WTC11 (cell line): ENCODE measurements at places on chromosomes 7 and 10. TPM values are rescaled to one million over a fixed set of nuclear protein-coding genes. Genes with fewer than 3 reads are reported as not detected.

DNA sequence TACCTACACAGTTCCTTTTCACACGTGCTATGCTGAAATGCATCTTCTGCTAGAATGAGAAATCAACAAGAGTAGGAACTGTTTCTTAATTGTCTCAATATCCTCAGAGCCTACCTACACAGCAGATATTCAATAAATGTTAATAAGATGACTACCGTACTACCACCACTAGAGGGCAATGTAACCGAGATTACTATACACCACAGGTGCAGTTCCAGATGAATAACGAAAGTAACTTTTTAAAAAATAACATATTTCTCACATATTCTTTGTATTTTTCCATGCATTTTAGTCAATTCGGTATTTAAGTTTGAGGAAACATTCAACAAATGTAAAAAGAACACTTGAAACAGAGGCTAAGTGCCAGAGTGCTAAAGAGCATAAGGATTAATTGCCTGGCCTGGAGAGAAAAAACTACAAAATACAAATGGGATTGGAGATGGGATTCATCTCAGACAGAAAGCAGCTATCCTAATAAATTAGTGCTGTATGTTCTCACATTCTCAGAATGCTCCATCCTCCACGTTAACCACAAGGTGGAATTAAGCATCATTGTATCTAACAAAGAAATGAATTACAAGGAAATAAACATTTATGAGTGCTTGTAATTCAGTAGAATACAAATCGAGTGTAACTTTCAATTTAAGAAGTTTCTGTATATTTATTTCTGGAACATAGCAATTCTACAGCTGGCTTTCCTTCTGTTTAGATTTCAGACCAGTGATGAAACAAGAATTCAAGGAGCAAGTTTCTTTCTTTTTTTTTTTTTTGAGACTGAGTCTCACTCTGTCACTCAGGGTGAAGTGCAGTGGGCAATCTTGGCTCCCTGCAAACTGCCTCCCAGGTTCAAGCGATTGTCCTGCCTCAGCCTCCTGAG lies 20.3 kb upstream of the HECTD2 start:
- no peak for DNase-seq
- H3K4me3 ChIP-seq = no peak overlapping the region
- no peaks in the 10 kb centered on the region for H3K27me3 ChIP-seq

DNA sequence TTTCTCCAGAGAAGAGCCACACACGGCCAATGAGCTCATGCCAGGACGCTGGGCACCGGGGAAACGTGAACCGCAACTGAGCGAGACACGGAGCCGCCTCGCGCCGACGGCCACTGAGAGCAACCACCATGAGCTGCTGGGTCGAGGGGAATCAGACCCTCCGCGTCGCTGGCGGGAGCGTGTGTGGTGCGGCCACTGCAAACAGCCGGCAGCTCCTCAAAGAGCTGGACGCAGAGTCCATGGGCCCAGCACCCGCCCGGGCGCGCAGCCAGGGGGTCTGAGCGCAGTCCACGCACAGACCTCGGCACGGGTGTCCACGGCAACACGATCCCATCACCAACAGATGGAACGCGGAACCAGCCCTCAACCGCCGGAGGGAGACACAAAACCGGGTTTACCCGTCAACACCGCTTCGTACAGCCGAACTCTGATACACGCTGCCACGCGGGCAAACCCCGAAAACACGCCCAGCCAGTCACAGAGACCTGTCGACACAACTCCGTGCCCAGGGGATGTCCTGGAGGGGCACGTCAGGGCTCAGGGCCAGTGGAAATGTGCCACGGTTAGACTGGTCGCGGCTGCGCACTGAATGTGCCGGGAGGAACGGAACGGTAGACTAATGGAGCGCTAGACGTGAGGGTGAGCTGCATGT lies 147.1 kb downstream of the ELFN1 start:
- no peaks in the 10 kb centered on the region for H3K27me3 ChIP-seq
- peaks cover 2% of the 10 kb centered on the region; the same call in 1 of the 2 replicates for H3K4me1 ChIP-seq
- DNase-seq = no peak
- no peak overlapping the region for H3K4me3 ChIP-seq
- no peaks in the 10 kb centered on the region for H3K36me3 ChIP-seq
- H3K27ac ChIP-seq = no peak overlapping the region

DNA sequence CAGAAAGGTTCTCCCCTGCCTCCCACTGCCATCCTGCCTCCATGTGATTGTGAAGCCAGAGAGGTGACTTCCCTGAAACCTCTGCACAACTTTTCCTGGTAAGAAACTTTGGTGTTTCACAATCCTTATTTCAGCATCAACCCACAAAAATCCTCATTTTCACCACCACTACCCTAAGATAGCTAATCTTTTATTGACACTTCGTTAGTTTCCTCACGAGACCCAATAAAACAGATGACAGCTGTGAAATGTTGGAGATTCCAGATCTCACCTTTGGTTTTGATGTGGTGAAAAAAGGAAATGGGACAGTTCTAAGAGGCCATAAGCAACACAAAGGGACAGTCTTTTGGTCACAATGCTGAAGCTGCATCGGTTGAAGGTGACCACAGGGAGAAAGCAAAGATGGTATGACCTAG lies 59.9 kb upstream of the TM9SF3 start:
- H3K4me1 ChIP-seq = no peaks in the 10 kb centered on the region
- H3K27me3 ChIP-seq = no peaks in the 10 kb centered on the region
- no peak overlapping the region for H3K27ac ChIP-seq

DNA sequence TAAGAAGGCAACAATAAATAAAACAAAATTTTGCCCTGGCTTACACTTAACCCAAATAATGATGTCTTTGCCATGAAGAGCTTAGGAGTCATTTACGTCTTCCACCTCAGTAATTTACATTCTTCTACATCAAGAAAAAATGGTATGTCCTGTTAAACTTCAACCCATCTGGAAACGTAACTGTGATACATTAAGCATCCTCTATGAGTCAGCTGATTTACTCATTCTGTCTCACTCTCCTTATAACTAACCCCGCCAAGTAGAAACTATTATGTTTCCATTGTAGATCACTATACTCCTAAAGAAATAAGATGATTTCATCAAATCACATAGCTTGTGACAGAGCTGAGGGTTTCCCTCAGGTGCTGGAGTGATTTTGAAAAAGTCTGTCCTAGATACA lies 330.7 kb downstream of the CDC14C start:
- H3K27ac ChIP-seq = no peak overlapping the region
- no peaks in the 10 kb centered on the region for H3K27me3 ChIP-seq
- no peak overlapping the region for H3K4me3 ChIP-seq
- H3K36me3 ChIP-seq = no peaks in the 10 kb centered on the region
- DNase-seq = no peak

DNA sequence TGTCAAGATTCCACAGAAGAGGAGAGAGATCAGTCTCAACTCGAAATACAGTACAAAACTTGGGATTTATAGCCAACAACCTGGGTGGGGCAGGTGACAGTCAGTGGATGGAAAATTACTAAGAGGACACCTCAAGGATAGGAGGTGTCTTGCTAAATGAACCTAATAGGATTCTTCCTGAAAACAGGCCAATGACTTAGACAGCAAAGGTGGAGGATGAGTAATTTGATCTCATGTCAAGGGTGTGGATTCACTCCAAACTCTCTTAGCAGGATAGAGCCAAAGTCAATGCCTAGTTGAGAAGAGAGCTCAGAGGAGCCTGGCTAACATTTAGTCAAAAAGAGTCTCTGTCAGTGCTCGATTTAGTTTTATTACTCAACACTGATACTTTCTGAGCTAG lies 106.7 kb upstream of the INSYN2A start:
- DNase-seq = no peak
- H3K27me3 ChIP-seq = no peaks in the 10 kb centered on the region
- peaks cover 36% of the 10 kb centered on the region for H3K4me1 ChIP-seq

GRCh38 chr7:134500406-134500805 lies 27.0 kb upstream of the AKR1B10 start:
- H3K4me1 ChIP-seq = 0 out of 2 replicates have a peak, but pooled peaks cover 3% of the 10 kb centered on the region
- H3K27ac ChIP-seq = no peak overlapping the region
- H3K4me3 ChIP-seq = no peak overlapping the region
- no peak for DNase-seq
- no peaks in the 10 kb centered on the region for H3K36me3 ChIP-seq

- no peaks in the 10 kb centered on the region for H3K27me3 ChIP-seq
- peaks cover 9% of the 10 kb centered on the region for H3K4me1 ChIP-seq
- no peaks in the 10 kb centered on the region for H3K36me3 ChIP-seq
- peak overlapping the region; percentile 18 for H3K27ac ChIP-seq
- peak; percentile 20 for DNase-seq
Measured at GRCh38 chr7:6317797-6318438, 45.5 kb upstream of the CYTH3 start.

- H3K4me1 ChIP-seq = peaks cover 55% of the 10 kb centered on the region
- H3K36me3 ChIP-seq = no peaks in the 10 kb centered on the region
- H3K27me3 ChIP-seq = peaks cover 96% of the 10 kb centered on the region
- peak overlapping the region; percentile 53 for H3K4me3 ChIP-seq
Measured at GRCh38 chr10:101224910-101225823, 4.1 kb downstream of the LBX1 start.

The SLF2 gene
- 14.3 to 17.3 TPM (median 16.8 TPM) in 3 replicates for total RNA-seq

The SPDYE9 gene
- not detected in 3 replicates for total RNA-seq

The EDRF1 gene
- total RNA-seq = 27.5 to 32.9 TPM (median 29.2 TPM) in 3 replicates

The HDAC9 gene
- 14.6 to 18.8 TPM (median 18.0 TPM) in 3 replicates for total RNA-seq

The HTR7 gene
- total RNA-seq = 8.9 to 11.2 TPM (median 9.3 TPM) in 3 replicates

The EPHB4 gene
- total RNA-seq = 99.7 to 120 TPM (median 104 TPM) in 3 replicates

The VGF gene
- total RNA-seq = 5.2 to 6.4 TPM (median 5.6 TPM) in 3 replicates
